ENCODE measurements at places on chromosomes 1 and 21.

DNA sequence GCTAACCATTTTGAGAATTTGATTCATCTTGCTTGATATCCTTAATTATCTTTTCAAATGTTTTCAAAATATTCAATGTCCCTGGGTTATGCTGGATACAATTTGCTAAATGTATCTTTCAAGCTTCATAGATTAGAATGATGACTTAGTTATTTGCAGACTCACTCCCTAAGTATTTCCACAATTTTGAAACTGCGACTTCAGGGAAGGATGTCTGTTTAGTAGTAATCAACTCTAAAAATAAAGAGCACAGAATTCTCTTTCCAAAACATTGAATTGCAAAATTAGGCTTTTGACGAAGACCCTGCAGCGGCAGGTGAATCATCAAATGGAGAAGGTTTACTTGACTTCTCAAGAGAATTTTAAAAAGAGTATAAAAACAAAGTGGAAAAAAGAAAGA is 14.2 kb downstream of the RGS1 start:
- no peak for DNase-seq

- no peak for DNase-seq
Measured at GRCh38 chr1:107327446-107327845, 186.6 kb downstream of the NTNG1 start.

DNA sequence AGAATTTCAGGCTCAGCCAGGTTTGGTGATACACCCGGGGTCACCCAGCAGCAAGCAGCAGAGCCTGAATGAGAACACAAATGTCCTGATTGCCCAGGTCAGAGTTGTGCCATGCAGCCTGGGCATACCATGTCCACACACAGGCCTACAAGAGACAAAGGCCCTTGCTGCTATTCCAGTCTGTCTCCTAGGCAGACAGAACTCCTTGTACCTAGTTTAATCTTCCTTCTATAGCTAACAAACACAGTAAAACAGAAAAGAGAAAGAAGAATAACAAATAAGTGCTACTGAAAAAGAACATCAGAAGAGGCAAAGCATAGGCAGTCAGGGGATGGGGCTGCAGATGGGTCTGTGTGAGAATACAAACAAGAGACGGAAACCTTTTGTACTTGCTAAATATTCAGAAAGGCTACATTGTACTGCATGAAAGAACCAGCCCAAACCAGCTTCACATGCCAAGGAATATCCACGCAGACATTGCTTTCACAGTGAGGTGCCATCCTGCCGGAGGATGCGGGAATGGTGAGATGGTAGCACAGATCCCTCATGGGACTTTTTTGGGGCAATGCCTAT is 401.7 kb downstream of the OMA1 start:
- no peak for DNase-seq

DNA sequence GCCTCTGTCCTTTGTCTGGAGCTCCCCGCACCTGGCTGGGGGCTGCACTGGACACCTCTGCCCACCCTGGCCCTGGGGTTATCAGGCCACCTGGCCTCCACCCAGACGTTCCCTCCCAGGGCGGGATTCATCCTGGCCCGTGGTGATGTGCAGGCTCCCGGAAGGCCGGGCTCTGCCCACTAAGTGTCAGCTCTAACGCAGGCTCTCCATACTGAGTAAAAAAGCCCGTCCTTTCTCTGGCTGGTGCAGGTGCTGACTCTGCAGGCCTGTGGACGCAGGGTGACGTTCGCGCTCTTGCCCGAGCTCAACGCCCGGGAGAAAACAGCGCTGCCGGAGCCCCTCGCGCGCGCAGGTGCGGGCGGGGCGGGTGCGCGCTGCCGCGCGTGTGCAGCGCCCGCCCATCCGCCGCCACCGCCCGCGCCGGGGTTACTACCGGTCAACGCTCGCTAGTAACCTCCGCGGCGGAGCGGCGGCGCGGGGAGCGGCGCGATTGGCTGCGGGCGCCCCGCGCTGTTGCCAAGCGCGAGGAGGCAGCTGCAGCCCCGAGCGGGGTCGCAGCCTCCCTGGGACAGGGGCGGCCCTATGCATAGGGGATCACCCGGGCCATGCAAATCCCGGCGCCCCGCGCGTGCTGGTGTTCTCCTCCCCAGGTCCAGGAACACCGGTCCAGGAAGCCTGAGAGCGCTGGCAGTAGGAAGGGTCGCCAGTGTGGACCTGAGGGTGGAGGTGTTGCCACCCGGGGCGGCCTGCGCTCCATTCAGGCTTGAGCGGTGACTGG is 15.7 kb downstream of the ABCG1 start:
- DNase-seq: peak; percentile 79

DNA sequence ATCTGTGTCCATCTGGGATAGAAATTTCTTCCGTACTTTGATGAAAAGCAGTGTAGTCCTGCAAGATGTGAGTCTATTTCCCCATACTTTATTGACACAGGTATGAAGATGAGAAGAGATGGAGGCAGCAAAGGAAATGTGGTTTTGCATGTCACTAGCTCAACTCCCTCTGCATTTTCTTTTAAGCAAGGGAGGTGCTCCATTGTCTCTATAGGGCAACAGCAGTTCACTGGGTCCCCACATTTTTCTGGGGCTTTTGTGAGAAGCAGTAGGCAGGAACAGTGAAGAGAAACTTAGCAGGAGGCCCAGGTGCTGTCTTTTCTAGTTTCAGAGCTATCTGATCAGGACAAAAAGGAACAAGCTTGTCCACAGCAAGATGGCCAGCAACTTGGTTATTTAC is 37.1 kb downstream of the C21orf91 start:
- DNase-seq: no peak

GRCh38 chr1:35564037-35564883 is 6.7 kb downstream of the NCDN start:
- DNase-seq: peak; percentile 69

- no peak for DNase-seq
Measured at GRCh38 chr1:155669233-155670162, 19.1 kb downstream of the YY1AP1 start.

- no peak for DNase-seq
Measured at GRCh38 chr21:26800001-26800400, 45.2 kb downstream of the ADAMTS1 start.

DNA sequence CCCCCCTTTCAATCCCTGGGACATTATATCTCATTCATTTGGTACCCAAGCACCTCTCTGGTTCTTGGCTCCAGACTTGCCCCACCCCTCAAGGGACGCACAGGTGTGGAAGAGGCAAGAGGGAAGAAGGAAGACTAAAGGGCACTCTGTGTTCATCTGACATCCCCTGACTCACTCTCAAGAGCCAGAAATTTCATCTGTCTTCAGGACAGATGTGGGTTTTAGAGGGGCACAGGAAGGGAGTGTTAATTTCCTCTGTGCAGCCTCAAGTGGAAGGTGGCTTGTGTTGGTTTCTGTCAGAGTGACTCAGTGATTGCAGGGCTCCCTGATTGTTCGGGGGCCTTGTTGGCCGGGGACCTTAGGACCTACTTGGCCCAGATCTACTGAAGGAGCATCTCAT is 2.4 kb downstream of the C2CD4D start:
- no peak for DNase-seq

GRCh38 chr1:19391596-19391981 is 79.5 kb downstream of the SLC66A1 start:
- no peak for DNase-seq

GRCh38 chr21:45481977-45482898 is 60.0 kb downstream of the SLC19A1 start:
- DNase-seq: no peak

DNA sequence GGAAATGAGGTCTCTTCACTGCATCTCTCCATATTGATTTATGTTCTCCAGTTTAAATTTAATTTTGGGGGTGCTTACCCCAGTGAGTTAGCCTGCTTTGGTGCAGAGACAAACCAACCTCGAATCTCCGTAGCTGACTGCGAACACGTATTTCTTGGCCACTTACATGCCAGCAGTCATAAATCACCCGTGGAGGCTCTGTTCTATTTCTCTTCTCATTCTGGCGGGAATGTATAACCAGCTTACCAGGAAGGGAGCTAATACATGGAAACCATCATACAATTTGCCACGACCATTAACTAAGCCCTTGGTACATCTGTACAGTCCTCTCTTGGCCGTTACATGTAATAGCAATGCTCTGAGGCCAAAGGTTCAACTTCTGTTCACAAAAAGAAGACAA is 148.0 kb downstream of the PLA2G4A start:
- no peak for DNase-seq

- DNase-seq: no peak
Measured at GRCh38 chr1:212410231-212410820, 4.4 kb downstream of the PACC1 start.

- no peak for DNase-seq
Measured at GRCh38 chr1:155184351-155184811, 10.7 kb downstream of the TRIM46 start.

DNA sequence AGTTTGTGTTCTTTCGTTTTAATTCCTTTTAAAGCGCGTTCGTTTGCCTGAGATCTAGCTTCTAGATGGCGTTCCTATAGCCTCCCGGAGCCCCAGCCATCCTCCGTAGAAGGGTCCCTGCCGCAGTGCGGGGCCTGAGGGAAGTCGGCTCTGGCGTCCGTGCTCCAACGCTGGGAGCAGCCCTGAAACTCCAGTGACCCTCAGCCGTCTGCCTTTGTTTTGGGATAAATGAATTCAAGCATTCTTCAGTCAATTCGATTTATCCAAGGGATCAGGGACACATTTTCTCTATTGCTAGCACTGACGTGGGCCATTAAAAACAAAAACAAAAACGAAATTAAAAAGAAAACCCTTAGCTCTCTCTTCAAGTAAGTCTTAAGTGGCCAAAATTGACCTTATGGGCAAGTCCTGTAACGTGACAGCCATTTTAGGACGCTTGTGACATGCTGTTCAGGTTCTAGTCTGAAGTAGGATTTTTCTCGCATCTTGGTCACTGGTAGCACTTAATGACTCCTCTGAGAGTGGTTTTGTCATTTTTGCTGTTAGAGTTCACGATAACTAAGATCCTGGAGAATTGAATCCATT is 742 bp upstream of the HSPA13 start:
- no peak for DNase-seq

DNA sequence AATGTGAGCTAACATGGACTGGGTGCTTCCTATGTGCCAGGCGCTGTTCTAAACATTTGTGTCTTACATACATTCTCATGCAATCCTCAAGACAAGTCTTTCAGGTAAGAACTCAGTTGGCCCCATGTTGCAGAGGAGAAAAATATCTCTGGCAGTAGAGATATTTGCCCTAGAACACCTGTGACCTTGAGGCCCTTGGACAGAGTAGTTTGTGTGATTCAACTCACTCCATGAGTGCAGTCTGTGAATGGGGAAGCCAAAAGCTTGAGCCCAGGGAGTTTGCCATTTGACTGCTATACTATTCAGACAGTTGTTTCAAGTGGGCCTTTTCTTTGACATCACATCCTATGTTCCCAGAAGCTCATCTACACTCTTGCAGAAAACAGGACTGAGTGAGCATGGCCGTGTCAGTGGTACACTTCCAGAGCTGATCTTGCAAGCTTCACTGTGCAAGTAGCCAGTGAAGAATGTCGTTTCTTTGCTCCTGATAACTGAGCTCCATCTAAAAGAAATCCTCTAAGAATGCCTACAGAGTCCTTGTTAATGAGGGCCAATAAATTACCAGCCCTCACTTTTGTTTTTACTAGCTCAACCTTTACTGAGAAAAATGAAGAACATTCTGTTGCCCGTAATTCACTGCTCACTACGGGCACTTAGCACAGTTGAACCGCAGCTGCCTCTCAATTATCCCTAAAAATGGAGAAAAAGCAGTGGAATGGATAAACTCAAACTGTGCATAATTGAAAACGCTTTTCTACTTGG is 98.7 kb upstream of the C8B start:
- no peak for DNase-seq

DNA sequence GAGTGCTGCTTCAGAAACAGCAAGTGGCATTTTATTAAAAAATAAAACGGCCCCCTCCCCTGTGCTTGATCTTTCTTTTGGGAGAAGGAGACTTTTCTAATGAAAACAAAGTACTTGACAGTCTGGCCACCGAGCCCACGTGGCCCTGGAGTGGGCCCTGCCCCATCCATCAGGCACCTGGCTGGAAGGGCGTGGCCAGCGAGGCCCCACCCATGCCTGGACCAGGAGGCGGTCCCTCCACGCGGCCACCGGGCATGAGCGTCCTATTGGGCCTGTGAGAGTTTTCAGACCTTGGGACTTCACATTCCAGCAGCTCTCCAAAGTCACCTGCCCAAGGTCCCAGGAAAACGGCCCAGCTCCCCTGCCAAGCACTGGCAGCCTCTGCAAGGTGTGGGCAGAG is 144.7 kb downstream of the CASZ1 start:
- DNase-seq: no peak

GRCh38 chr1:196075621-196076020 is 532.6 kb downstream of the KCNT2 start:
- no peak for DNase-seq

DNA sequence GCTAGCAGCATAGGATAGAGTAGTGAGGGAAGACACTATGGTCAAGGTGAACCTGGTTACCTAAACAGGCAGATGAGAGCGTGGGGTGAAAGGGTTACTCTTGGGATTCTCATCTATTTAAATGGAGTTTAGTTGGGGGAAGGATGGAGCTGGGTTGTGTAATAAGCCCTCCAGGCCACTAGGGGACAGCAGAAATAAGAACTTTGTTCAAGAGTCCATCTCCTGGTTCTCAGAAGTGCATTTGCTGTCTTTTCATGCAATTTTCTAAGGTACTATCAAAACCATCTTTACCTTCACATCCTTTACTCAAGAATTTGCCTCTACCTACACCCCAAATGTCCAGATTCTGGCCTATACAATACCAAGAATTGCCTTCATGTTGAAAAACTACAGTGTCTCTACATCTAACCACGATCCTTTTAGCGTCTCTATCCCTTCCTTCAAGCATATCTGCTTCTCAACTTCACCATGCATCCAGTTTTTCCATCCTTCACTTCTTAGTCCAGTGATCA is 28.0 kb downstream of the SLAMF1 start:
- no peak for DNase-seq

GRCh38 chr1:198929111-198929604 is 290.3 kb downstream of the PTPRC start:
- DNase-seq: no peak

DNA sequence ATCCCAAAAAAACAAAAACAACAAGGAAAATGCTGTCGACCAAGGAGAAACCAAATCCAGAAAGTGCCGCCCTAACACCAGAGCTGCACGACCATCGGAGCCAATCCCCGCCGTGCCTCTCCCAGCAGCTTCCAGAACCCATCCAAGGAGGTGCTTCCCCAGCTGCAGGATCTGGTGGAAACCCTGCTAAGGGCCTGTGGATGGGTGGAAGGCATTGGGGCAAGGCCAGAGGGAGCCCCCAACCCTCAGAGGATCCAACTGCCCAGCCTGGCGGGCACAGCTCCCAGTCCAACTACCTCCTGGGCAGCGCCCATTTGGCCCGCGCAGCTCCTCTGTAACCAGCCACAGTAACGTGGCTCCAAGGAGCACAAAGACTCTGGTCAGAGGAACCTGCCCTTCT is 81.6 kb downstream of the NPHP4 start:
- DNase-seq: no peak

DNA sequence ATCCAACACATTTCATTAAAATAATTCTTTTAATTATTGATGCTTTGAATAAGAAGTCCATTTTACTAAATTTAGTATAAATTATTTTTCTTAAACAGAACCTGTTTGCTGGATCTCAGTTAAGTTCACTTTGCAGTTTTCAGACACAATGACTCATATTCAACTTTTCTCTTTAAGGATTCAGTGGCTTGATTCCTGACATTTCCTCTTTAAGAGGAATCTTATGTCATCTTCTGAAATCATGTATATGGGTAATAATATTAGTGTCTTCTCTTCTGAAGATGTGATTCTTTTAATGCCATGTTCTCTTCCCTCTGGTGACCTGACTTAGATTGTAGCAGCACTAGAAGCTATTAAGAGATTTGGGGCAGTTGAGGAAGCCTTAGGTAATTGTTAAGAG is 12.6 kb downstream of the CREG1 start:
- no peak for DNase-seq

GRCh38 chr1:203626910-203627246 is 246 bp downstream of the ATP2B4 start:
- DNase-seq: no peak
